ENCODE measurements at places on chromosomes 16 and 17.
A peak's percentile ranks its signal among the peaks of the same experiment; 100 is the strongest.

DNA sequence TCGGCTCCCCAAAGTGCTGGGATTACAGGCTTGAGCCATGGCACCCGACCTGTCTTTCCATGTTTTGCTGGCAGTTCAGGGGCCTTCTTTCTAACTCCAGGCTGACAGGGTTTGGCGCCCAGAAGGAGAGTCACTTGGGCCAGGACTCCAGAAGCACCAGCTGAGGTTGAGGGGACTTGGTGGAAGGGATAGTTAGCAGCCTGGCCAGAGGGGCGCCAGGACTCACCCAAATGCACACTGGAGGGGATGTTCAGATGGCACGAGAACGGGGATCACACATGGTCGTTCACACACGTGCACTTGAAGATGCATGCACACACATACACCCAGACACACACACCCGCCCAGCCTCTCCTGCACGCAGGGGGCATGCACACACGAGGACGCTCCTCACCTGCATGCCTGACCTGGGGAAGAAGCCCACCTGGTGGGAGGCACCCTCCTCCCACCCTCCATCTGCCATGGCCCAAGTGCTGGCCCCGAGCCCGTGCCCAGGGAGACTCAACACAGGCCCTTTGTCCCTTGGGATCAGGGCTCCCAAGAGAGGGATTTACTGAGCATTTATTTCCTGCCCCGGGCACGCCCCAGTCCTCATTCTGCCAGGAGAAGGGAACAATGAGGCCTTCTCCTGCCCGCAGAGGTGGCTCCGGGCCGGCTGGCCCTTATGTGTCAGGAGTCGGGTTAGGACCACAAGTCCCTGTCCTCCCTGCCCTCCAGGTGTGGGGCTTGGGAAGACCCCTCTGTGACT lies 2.3 kb upstream of the PRSS21 start:
- DNase-seq, result no peak

DNA sequence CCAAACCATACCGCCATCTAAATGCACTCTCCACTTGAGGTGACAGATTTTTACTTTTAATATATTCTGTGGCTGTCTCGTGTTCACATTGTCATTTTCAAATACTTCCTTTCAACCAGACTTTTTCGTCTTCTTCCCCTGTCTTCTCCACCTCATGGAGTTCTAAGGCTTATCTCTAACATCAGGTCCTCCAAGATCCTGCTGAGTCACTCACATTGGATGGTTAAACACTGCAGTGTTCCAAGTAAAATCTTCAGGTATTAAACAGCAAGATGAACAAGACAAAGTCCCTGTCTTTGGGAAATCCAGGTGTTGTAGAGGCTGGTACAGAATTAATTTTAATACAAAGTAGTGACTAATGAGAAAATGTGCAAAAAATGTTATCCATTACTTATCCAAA lies 330.2 kb upstream of the KIF2B start:
- no peak for DNase-seq

- DNase-seq, result no peak
These were observed 2.6 kb upstream of the ATP2A3 start for GRCh38 chr17:3966720-3967363.

DNA sequence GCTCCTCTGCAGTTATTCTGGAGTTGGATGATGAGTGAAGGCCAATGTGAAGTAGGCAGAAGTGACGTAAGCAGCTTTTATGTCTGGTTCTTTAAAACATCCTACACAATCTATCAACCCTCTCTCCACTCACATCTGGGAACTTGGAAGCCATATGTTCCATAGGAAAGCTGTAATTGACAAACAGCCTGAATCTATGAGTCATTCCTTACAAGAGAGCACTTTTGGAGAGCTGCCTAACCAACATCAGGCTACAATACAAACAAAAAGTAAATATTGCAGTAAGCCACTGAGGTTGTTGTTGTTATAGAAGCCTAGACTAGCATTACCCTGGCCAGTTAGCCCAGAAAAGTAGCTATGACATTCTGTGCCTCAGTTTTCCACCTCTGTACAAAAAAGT lies 5.9 kb downstream of the CCL7 start:
- no peak for DNase-seq

GRCh38 chr17:47315451-47316266 lies 8.1 kb upstream of the EFCAB13 start:
- DNase-seq, result no peak

DNA sequence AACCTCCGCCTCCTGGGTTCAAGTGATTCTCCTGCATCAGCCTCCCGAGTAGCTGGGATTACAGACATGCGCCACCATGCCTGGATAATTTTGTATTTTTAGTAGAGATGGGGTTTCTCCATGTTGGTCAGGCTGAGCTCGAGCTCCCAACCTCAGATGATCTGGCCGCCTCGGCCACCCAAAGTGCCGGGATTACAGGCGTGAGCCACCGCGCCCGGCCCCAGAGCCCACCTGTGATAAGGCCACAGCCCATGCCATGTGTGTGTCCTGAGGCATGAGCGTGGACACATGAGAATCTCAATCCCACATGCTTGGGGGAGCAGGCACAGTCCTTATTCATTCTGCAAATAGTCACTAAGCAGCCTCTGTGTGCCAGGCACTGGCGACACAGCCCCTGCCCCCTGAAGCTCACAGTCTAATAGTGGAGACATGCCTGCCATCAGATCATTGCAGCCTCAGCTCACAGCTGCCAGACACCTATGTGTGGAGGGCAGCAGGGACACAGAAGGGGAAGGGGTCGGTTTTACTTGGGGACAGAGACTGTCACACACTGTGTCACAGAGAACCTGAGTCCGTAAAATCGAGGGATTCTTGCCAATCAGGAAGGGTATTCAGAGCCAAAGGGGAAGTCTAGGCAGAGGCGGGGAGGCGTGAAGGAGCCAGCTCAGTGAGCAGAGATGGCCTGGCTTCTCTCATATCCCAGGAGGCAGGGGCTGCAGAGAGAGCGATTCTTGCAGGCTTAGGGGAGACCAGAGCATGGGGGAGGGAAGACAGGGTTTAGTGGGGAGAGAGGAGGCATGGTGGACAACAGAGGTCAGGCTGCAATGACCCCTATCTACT lies 9.4 kb upstream of the ABCC3 start:
- no peak for DNase-seq

DNA sequence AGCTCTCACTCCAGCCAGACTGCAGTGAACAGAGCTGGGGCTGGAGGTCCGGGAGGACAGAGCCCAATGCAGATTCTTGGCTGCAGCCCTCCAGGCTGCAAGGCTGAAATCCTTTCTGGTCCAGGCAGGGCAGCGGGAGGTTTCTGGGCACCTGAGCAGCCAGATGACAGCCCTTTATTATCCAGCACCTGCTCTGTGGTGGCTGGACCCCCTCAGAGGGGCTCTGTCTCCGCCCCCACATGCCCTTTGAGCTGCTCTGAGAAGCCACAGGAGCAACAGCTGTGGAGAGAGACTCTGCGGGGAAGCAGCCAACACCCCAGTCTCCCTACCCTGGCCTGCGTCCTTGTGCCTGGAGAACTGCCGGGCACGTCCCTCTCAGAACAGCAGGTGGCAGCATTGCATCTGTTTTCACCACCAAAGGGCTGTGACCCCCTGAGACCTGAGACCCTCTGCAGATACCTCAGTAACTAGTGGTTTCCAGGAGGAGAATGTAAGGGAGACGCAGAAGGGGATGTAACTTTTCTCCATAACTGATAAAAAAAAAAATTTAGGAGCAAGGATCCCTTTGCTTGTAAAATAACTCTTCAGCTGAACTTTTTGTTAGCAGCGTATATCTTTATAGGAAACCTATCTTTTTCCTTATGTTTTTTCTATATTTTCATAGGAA lies 3.7 kb upstream of the CNP start:
- peak; percentile 90 for DNase-seq

DNA sequence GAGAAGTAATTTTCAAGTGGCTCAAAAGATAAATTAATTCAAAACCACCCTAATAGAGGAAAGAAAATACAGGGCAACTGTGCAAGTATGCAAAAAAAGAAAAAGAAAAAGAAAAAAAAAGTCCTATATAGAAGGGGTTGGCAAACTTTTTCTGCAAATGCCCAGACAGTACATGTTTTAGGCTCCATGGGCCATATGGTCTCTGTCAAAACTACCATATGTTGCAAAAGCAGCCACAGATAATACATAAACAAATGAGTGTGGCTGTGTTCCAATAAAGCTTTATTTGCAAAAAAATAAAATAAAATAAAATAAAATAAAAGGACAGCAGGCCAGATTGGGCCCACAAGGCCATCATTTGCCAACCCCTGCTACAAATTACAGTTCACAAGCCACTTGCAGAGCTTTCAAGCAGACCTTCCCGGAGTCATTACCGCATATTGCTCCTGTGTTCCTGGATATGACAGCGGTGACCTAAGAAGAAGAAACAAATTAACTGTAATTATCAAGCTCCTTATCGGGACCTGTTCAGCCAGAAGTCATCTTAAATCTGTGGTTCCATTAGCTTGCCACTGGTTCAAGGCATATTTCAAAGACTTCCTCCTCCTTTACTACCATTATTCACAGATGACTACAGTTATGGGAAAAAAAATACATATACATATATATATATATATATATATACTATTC lies 15.9 kb downstream of the ZC3H7A start:
- no peak for DNase-seq

DNA sequence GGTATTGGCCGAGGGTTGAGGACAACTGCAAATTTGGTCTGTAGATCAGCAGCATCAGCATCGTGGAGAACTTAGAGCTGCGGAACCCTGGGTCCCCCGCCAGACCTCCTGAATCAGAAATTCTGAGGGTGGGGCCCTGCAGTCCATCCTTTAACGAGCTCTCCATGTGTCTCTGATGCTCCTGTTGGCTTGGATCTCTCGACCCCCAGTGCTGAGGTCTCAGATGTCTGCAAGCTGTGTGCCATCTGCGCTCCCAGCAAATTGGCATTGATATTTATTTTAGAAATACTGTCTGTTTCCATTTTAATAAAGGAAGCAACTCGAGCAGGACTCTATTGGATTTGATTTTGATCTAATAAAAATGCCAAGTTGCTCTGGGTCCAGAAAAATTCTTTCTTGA lies 250.0 kb downstream of the KATNIP start:
- no peak for DNase-seq

- no peak for DNase-seq
These were observed 96.1 kb upstream of the ELAC2 start for GRCh38 chr17:13113821-13114525.

DNA sequence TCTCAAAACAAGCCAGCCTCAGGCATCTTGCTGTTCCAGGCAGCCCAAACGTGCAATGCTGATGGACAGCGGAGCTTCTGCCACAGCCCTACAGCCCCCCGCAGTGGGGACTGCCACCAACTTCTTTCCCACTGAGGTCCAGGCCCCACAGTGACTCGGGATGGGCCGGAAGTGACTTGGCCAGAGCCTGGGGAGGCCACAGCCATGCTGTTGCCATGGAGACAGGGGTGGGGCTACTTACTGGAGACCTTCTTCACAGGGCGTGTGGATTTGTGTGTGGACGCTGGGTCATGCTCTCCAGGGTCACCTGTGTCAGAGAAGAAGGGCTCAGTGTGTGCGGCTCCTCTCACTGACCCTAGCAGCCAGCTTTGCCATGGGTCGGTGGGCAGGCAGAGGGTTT lies 15.0 kb downstream of the TRIM25 start:
- no peak for DNase-seq

- no peak for DNase-seq
These were observed 258.6 kb upstream of the FOXF1 start for GRCh38 chr16:86251682-86252081.

DNA sequence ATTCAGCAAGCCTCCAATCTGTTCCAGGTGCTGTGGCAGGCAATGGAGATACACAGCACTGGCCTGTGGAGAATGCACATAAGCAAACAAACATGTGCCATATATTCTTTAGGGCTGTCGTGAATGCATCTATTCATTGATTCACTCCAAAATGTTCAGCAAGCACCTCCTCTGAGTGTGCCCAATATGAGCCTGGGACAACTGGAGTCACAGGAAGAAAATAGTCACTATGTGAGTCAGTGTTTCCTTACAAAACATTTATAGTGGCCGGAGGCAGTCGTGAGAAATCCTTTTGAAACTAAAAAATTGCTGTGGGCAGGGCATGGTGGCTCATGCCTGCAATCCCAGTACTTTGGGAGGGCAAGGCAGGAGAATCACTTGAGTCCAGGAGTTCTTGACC lies 310.1 kb downstream of the CA10 start:
- no peak for DNase-seq

- DNase-seq, result peak; percentile 39
These were observed 15.3 kb upstream of the FZD2 start for GRCh38 chr17:44541884-44542581.

DNA sequence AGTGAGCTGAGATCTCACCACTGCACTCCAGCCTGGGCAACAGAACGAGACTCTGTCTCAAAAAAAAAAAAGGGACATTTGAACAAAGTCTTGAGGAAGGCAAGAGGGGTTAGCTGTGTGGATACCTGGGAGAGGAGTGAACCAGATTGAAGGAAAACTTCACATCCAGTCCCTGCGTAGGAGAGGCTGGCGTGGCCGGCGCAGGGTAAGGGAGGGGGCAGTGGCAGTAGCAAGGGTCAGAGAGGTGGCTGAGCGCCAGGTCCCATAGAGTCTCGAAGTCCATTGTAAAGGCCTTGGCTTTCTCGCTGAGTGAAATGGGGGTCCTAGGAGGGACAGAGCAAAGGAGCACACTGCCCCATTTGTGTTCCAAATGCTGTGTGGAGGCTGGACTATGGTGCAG lies 171.8 kb upstream of the WSCD1 start:
- no peak for DNase-seq

GRCh38 chr17:39069114-39069756 lies 82.2 kb downstream of the PLXDC1 start:
- no peak for DNase-seq

GRCh38 chr17:36063786-36064541 lies at the start of gene CCL18:
Gene CCL18, plus strand, starts transcription at chr17:36064272. Its CDS starts 71 bp downstream, at chr17:36064343.
- DNase-seq, result no peak

GRCh38 chr17:42843358-42843934 lies 934 bp upstream of the AOC2 start:
- peak; percentile 46 for DNase-seq

GRCh38 chr17:38436386-38436785 lies 8.1 kb downstream of the ARHGAP23 start:
- DNase-seq, result no peak

DNA sequence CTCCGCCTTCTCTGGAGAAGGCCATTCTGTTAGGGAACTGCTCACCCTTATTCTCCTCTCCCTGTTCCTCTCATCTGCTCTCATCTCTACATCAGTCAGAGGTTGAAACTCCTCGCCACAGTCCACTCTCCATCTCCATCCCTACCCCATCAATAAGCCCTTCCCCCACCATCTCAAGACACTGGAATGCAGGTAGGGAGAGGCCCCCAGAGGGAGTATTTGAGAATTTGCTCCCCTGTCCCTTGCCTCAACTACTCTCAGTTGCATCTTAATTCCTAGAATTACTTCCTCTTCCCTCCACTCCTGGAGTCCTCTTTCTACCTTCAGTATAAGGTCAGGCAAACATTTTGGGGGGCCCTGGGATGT lies 2.0 kb upstream of the AATF start:
- DNase-seq, result no peak

DNA sequence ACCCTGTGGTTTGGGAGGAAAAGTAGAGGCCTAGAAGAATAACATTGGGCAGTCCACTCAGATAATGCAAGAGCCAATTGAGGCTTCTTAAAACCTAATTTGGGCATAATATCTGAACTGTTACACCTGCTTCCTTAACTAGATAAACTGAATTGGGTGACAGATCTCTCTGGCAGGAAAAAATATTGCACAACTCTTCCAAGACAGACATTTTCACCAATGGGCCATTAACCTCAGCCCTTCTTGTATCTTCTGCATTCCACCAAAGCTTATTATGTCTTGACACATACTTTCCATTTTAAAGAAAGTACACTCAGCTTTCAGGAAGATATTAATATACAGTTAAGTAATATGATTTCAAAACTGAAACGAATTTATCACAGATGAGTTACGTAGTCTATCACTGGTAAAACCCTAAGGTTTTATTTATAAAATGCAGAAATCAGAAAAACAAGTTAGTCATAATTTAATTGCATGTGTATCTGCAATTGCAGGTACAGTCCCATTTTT lies 79.9 kb upstream of the MON1B start:
- DNase-seq, result no peak

Measured in WTC11 (cell line).